H4 (cell line): ENCODE measurements at places on chromosomes 7 and 10.

DNA sequence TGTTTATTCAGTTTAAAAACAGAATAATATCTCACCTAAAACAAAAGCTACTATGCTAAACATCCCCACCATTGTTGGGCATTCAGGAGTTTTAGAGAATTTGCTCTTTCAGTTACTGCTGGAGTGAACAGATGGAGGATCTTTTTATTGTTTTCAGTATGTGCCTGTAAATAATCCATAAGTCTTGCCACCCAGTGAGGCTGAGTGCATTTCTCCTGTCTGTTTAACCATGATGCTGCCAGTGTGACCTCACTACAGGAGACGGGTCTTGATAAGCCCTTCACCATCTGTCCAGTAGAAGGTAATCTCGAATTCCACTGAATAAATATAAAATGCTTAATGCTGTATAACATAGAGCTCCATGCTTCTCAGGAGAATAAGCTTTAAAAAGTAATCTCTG, 430.9 kb downstream of the POM121L12 start:
- no peak for DNase-seq

DNA sequence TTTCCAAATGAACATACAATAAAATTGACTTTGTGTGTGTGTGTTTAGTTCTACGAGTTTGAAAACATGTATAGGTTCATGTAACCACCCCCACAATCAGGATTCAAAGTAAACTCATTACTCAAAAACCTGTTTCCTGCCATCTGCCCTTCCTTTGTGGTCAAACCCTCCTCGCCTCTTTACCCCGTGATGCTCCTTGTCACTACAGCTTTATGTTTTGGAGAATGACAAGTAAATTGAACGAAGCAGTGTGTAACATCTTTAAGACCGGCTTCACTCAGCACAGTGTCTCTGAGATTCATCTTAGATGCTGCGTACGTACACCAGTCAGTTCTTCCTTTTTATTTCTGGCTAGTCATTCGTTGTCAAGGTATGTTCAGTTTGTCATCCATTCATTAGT, 54.6 kb upstream of the MKI67 start:
- no peak for DNase-seq

GRCh38 chr7:101823596-101823995, 6.2 kb downstream of the CUX1 start:
- DNase-seq, result no peak

DNA sequence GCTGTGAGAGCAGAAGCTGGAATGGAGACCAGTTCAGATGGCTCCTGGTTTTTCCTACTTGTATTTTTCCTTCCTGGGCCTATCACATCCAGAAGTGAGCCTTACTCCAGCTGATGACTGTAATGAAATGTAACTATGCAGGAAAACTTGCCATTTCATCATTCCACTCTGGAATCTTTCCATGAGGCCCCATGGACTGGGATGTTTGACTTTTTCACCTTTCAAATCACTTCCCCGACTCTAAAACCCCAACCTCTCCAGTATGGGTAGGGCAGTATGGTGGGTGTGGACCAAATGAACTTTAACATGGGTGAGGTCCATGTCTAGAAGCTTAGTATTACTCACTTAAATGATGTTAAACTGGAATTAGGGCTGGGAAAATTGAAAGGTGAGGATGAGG, 40.3 kb upstream of the DLD start:
- DNase-seq, result no peak

- no peak for DNase-seq
Measured at GRCh38 chr7:128398016-128398840, 11.6 kb downstream of the IMPDH1 start.

DNA sequence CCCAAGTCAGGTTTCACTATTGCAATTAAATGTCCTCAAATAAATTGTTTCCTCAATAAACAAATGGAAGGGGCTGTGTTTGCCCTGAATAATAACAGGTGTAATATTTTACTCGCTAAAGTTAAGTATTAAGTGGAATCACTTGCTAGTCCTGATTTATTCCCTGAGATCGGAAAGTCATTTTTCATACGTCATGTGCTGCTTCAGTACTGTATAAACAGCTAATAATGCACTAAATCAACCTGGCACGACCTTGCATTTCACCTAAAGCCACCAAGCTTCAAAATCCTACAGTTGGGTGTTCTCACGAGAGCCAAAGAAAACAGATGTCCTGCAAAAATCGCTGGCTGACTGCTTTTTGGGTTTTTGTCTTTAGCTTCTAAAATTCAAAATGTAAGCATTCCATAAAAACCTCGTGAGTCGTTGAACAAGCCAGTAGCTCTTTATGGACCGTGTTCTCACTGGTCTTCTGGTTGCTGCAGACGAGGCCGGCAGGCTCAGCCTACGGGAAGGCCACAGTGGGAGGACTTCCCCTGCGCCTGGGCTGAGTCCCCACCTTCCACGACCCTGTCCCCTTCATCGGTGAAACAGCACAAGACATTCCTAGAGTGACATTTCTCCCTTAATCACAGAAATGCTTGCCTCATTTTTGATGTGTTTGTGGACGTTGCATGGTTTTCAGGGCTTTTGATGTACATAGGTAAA, 17.9 kb upstream of the MNX1 start:
- DNase-seq, result no peak

DNA sequence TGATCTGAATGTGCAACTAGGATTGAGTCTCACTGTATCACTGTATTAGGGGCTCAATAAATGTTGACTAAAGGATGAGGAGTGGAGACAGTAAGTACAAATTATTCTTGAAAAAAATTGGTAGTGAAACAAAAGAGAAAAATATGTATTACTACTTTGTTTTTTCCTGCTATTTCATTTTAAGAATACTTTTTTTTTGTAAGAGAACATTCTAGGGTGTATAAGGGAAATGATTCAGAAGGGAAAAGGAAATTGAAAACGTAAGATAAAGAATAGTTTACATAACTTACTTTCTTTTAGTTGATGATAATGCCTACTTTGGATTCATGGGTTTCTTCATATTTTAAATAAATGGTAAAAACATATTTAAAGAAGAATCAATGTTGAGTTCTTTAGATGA, 9.6 kb downstream of the CAPZA2 start:
- DNase-seq, result no peak

DNA sequence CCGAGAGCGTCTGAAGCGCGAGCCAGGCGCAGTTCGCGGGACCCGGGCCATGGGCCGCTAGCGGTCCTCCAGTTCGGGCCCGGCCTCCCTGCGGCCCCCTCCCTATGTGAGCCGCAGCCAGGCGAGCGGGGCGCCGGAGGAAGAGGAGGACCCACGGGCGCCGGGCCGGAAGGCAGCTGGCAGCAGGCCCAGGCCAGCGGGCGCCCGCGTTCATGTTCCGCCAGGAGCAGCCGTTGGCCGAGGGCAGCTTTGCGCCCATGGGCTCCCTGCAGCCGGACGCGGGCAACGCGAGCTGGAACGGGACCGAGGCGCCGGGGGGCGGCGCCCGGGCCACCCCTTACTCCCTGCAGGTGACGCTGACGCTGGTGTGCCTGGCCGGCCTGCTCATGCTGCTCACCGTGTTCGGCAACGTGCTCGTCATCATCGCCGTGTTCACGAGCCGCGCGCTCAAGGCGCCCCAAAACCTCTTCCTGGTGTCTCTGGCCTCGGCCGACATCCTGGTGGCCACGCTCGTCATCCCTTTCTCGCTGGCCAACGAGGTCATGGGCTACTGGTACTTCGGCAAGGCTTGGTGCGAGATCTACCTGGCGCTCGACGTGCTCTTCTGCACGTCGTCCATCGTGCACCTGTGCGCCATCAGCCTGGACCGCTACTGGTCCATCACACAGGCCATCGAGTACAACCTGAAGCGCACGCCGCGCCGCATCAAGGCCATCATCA, 1.1 kb downstream of the ADRA2A start:
- DNase-seq, result no peak

DNA sequence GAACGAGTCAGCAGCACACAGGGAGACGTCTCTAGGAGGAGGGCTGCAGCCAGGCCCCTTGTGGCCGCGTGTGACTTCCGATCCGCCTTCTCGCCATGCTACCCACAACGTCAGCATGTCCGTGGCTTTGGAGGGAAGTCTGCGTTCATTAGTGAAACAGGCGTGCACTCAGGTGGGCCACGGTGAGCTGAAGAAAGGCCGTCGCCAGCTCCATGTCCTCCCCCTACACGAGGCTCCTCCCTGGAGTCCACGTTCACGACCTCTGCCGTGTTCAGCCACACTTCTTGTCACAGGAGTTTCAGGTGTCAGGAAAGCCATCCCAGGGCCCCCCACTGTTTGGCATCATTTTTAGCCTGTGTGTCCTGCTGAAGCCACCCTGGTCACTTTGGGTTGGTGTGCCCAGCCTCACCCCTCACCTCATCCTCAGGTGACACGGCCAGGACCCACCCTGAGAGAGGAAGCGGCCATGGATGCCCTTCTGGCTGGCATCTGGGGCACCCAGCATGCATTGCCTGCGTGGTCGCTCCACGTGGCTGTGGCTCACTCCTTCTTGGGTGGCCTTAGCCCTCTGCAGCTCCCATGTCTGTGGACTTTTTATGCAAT, 310.6 kb upstream of the SHH start:
- DNase-seq, result no peak

DNA sequence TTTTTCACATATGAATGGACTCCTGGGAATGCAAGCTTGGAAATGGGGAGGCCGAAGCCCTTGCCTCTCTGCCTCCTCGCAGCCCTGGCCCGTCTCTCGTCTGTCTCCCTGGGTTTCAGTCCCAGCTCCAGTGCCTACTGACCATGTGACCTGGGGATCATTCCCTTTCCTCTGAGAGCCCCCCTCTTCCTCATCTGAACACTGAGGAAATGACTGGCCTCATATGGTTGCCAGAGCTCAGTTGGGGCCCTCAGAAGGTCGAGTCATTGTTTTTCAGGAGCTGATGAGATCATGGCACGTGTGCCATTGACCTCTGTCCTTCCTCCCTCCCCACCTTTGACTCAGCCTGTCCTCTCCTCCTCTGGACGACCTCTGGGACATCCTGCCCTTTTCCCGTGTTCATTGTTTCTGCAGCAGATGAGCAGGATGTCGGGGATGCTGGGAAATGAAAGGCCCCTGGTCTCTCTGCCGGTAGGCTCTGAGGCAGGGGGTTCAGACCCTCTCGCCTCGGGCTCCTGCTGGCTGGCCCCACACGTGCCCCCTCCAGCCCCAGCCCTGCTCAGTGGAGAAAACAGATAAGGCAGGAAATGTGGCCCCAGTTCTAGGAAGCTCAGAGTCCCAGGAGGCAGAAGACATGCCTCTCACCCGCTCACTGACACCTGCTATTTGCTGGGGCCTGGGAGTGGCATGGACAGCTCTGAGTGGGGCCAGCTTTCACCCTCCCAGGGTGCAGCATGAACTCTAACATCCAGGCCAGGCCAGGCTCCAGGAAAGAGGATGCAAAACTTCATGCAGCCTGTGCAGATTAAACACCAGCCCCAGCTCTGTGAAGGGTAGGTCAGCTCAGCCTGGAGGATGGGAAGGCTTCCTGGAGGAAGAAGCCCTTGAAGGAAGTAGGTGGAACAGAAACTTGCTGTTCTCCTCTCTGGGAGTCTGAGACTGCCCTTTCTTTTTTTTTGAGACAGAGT, 8.3 kb upstream of the PPP1R35 start:
- no peak for DNase-seq

- DNase-seq, result no peak
Measured at GRCh38 chr7:61111-61510, 131.3 kb upstream of the FAM20C start.

- DNase-seq, result peak; percentile 11
Measured at GRCh38 chr10:88651101-88651551, 13.1 kb upstream of the LIPF start.
